ENCODE measurements at places on chromosomes 1 and 21. TPM values are rescaled to one million over a fixed set of nuclear protein-coding genes. Genes with fewer than 3 reads are reported as not detected.

THEM5 gene
- 1.1 TPM for total RNA-seq

TDRD10 gene
- 0.92 TPM for total RNA-seq

SPRR2F gene
- not detected for total RNA-seq

FCMR gene
- total RNA-seq = 0.86 TPM

C1orf210 gene
- 0.21 TPM for total RNA-seq

CFAP107 gene
- 0.05 TPM for total RNA-seq

TENT5C gene
- total RNA-seq = 0.75 TPM

FTCD gene
- 2.5 TPM for total RNA-seq

ST6GALNAC3 gene
- total RNA-seq = not detected

ZBTB8OS gene
- 46.3 TPM for total RNA-seq

ASCL5 gene
- total RNA-seq = 0.31 TPM

DNA sequence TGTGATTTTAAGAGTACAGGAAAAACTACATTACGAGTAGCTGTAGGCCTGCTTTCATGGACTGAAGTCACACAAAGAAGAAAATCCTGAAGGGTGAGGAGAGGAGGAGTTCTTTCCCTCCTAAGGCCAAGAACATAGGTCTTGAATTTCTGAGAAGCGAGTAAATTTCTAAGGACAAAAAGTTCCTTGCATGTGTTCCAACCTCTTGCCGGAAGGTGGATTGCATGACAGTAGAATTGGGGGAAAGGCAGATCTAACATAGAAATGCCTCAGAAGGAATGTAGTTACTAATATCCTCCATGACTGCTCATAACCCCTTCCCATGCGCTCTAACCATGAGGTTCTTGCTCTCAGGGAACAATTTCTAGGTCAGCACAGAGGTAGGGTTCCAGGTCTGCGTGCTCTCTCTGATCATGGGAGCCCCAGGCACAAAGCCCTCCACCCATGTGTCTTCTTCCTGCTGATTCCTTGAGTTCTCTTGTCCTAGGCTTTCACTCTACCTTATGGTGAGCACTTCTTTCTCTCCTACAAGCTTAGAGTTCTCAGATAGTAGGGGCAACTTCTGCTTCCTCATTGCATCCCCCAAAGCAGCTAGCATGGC lies 13.7 kb downstream of the CD2 start:
- no peak for ATAC-seq

GRCh38 chr1:4736254-4736653 lies 81.8 kb downstream of the AJAP1 start:
- ATAC-seq = no peak

- ATAC-seq = no peak
These were observed 52.9 kb downstream of the OSBPL9 start for GRCh38 chr1:51669816-51670215.

DNA sequence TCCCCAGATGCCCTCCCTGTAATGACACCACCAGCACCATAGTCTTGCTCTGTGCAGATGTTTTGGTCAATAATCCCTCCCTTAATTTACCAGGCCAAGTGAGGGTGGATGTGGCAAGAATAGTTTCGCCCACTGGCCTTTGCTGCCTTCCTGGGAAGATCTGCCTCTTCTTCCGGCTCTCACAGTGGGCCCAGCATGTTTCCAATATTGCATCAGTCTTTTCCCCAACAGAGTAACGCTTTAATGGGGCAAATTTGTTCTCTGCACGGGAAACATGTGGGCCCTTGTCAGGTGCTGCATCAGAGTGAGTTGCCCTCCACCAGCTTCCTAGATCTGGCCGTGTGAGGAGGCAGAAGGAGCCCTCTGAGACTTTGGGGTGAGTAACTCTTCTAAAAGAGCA lies 12.0 kb upstream of the ALX3 start:
- ATAC-seq = no peak

DNA sequence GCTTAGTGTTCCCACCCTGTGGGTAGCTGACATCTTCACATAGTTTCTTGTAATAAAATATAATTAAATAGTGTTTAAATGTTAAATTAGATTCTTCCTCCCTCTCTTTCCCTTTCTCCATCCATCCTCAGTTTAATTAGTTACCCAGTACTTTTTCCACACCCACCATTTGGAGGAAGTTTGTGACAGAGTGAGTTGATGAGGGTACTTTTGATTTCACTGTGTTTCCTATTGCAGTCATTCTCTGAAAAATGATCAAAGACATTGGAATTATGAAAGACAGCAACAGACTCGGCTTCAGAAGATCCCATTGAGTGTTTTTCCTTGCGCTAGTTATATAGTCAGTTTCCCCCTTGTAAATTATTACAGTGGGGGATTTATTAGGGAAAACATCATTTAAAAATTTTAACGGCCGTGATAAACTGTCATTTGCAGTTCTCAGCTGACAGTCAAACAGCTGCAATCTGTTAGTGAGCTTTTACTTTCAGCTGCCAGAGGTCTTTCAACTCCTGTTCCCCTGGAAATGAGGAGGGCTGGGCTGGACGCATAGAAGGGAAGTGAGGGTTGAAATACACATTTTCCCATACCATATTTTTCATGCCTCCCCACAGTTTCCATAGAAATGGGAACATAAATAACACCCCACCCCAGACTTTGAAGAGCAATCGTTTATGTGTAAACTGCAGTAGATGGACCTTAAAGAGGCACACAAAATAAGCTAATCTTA lies 61.3 kb upstream of the CACYBP start:
- ATAC-seq = no peak

DNA sequence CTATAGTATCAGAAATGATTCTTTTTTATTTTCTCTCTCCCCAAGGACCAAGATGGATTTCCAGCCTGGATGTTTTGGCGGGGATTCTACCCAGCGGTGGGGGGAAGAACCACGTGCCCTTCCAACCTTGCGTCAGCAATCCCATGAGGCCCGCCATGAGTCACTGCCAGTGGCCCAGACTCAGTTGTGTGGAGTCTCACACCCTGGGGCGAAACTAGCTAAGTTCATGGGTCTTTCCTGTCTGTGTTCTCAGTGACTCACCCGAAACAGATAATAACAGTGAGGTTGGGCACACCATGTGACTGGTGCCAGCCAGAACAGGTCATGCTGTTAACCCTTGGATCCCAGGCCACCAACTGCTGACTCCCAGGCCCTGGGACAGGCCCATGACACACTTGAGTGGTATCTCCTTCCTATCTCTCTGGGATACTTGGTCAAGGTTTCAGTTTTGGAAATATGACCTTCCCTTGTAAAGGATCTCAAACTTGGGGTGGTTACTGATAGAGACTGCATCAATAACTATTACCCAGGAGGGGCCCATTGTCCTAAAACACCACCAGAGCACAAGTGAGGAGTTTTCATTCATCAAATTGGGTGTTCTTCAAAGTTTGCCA lies 98.0 kb upstream of the DUSP10 start:
- peak; percentile 38 for ATAC-seq

- no peak for ATAC-seq
These were observed 3.7 kb upstream of the TMEM39B start for GRCh38 chr1:32068957-32069588.

- ATAC-seq = no peak
These were observed 57.9 kb upstream of the QSOX1 start for GRCh38 chr1:180096584-180097325.

DNA sequence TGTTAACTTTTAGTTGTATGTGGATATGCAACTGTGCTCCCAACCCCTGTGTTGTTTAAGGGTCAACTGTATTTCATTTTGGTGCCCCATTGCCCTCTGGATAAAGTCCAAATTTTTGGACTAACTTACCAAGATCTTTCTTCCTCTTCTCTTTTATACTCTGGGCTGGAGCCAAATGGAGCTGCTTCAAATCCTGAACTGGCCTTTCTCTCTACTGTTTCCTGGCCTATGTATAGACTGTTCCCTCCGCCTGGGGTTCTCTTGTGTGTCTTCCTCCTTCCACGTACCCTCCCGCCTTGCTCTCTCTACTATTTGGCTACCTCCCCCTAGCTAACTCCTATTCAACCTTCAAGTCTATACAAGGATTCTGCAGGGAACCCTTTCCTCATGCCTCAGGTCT lies 8.4 kb upstream of the CDC14A start:
- ATAC-seq = no peak

DNA sequence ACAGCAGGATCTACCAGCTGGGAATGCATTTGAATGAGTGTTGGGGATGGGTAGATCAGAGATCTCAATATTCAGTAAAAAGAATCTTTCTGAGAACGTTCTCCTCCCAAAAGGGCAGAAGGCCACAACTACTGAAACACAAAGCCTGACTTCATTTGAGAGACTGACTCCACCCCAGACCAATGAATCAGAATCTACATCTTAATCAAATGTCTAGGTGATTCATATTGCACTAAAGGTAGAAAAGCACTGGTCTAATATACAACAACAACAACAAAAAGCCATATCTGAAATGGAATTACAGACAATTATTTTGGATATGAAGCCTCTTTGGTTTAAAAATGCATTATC lies 123.9 kb downstream of the SMYD3 start:
- ATAC-seq = no peak

DNA sequence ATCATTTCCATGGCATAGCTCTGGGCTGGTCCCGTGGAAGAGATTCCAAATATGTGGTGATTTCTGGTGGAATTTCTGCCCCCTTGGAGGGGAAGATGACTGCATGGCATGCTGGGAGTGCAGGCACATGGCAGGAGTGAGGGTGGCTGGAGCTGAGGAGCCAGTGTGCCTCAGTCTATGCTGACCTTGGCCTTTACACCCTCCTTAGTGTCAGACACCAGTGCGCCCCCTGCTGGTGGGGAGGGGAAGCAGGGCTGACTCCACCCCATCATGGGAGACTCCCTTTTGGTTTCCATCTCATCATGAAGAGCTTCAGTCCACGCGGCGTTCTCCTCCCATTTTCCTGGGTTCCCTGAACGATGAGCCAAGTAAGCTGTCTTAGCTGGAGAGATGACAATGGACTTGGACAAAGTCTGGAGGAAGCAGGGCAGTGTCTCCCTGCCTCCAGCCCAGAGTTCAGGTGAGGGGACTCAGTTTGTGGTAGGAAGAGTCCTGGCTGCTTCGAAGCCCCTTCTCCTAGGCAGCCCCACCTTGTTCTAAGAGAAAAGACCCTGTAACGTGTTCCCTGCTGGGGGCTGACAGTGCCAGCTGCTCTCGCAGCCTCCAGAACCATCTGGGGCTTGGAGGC lies 10.3 kb downstream of the ALX3 start:
- no peak for ATAC-seq

- ATAC-seq = no peak
These were observed 9.5 kb downstream of the SCCPDH start for GRCh38 chr1:246733704-246734103.

DNA sequence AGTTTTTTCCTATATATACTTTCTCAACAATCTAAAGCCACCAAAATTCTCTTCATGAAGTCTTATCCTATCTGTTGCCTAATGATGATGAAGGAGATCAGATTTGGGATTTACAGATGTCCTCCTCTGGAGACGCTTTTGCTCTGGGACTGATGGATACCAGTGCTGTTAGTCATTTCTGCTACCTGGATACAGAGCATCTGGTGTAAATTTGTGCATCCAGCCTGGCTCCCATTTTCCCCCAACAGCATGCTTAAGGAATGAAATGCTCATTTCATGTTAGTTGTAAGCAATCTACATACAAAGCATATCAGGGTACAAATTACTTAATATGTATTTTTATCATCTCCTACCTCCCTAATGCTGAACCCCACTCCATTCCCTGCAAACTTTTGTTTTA lies 57.7 kb downstream of the HNRNPR start:
- ATAC-seq = no peak

DNA sequence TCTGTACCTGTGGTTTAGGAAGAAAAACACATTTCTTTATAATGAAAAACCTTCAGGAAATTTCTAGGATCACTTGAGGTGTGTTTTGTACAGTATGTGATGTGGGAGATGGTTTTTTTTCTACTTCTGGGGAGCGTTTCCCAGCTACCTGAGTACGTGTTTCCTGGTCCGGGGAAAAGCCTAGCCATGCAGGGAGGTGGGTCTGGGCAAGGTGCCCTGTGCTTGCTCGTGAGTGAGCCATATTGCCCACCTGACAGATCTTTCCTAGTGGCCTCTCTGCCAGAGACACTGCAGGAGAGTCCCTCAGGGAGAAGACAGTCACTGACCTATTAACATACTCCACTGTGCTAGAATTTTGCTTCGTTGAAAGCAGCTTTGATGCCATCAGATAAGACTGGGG lies 41.3 kb downstream of the TRPM2 start:
- ATAC-seq = no peak

- no peak for ATAC-seq
These were observed 21.6 kb upstream of the TRABD2B start for GRCh38 chr1:48018799-48019198.

DNA sequence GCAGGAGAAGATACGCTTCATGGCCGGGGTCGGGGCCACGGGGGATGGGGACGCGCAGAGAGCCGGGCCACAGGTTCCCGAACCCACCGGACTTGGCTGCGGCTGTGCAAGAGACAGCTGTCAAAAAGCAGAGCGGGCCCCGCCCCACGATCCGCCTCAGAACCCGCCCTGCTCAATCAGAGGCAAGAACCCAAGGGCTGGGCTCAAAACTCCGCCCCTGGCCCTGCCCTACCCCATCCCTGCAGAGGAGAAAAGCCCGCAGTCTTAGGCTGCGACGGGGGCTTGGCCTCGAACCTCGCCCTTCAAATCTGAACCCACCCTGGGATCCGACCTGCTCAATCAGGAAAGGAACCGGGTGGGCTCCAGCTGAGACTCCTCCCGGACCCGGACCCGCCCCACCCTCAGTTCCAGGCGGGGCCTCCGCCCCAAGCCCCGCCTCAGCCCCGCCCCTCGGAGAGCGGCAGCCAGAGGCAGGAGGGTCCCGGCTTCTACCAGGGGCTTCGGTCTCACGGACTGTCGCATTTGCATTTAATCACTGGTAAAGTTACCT lies at the start of gene ANKRD35:
Gene ANKRD35 (minus strand): TSS at position 129 of the 550 bp plus-strand sequence. CDS start 108 bp downstream, at position 21.
- peak; percentile 98 for ATAC-seq

DNA sequence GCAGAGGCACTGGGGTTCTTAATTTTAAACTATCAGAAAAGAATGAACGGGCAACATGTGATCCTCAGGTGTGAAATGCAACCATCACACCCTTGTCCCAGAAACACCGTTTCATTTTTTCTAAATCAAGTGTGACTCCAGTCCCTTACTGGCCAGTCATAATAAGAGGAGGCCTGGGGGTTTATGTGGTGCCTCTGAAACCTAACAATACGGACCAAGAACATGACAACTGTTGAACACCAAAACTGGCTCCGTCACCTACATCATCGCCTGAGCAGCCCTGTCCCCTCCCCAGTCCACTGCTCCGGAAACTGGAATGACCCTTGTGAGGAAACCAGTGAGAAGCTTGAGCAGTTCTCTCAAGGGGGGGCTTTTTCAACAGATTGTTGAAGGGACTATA lies 55.9 kb upstream of the KIF26B start:
- ATAC-seq = no peak

DNA sequence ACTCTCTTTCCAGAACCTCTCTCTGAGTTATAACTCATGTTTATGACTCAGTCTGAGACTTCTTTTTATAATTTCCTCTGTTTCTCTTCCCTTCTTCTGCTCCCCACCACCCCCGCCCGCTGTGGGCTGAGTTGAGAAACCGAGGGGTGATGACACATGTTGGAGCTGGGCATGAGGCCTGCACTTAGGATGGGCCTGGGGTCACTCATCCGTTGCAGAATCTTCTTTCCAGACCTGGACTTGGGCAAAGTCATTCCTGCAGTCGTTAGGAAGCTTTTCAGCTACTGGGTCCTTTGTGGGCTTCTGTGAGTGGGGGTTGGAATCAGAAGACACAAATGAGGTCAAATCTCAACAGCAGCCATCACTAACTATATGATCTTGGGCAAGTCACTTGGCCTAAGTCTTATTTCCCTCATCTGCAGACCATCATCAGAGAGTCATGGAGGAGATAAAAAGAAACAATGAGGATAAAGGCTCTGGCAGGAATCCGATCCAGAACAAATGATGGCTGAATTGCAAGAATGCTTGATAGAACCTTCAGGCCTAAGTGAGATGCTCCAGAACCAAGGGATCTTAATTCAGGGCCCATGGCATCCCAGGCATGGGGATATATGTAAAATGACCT lies 53.4 kb downstream of the RPS6KA1 start:
- no peak for ATAC-seq

All from motor neuron (in vitro differentiated cells).